ENCODE measurements at places on chromosomes 7 and 10. TPM values are rescaled to one million over a fixed set of nuclear protein-coding genes. Genes with fewer than 3 reads are reported as not detected.

ATOH7 gene
- polyA plus RNA-seq = not detected

GRCh38 chr7:2808891-2809665 lies 35.0 kb downstream of the GNA12 start:
- no peak for DNase-seq
- peaks cover 54% of the 10 kb centered on the region for H3K4me1 ChIP-seq
- H3K36me3 ChIP-seq = no peaks in the 10 kb centered on the region
- no peak overlapping the region for H3K4me3 ChIP-seq

VWDE gene
- 1.4 TPM for polyA plus RNA-seq

DNA sequence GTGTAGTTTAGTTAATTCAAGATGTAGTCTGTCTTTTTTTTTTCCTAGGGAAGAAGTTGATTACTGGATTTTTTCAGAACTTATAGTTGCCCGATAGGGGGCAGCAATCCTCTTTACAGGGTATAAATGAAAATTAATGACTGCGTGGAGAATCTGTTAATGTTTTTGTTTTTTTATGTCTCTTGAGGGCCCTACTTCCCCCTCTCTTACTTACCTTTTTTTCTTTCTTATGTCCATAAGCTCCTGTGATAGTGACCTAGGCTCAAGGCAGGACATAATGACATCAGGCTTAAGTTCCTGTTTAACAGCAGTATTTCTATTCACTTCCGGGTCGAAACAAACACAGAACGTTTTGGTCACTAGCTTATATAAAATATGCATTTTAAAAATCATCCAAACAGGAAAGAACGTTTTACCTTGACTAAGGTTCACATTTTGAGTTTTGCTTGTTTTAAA lies 18.8 kb downstream of the CDC123 start:
- peaks cover 9% of the 10 kb centered on the region for H3K4me1 ChIP-seq
- no peaks in the 10 kb centered on the region for H3K27me3 ChIP-seq
- peak; percentile 27 for DNase-seq
- H3K36me3 ChIP-seq = peaks cover 50% of the 10 kb centered on the region

DNA sequence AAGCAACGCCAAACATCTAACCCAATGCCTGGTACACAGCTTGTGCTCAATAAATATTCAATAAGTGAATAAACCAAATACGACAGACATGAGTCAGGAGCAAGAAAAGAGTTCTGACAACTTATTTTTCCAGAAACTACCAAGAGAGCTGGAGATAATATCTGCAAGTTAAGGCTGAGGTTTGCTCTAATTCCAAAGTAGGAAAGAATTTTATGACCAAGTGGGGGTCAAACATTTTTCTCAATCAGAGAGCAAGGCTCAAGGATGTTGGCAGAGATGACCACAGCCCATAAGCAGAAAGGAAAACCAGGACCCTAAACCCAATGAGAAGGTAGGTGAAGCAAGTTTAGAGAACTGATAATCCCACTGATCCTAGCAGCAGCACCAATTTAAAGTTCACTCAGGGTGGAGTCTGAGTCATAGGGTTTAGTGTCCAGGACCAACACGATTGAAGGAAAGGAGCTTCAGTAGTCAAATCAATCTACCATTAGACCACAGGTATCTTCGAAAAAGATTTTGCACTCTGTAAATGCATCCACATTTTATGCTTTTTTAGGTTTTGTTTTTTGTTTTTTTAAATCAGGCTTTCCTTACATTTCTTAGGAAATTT lies 49.3 kb upstream of the KCNIP2 start:
- no peak overlapping the region for H3K27ac ChIP-seq
- H3K27me3 ChIP-seq = no peaks in the 10 kb centered on the region
- H3K4me3 ChIP-seq = no peak overlapping the region
- no peaks in the 10 kb centered on the region for H3K4me1 ChIP-seq
- no peaks in the 10 kb centered on the region for H3K36me3 ChIP-seq
- DNase-seq = no peak

DNA sequence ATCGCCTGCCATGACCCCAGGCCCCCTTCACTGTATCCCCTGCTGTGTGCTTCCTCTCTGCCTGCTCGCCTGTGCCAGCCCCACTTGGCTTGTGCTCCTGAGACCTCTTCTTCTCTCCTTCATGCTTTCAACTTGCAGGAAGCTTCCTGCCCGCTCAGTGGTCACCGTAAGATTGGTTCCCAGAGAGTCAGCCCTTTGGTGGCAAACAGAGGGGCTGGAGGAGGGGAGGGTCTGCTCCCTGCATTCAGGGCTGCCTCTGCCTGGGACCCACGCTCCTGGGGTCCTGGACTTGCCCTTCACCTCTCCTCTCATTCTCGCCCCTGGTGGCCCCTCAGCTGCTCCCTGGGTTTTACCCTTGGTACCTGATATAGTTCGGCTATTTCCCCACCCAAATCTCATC lies 45.8 kb upstream of the ZNF32 start:
- H3K27me3 ChIP-seq = no peaks in the 10 kb centered on the region
- H3K27ac ChIP-seq = no peak overlapping the region
- DNase-seq = no peak
- no peak overlapping the region for H3K4me3 ChIP-seq

DNA sequence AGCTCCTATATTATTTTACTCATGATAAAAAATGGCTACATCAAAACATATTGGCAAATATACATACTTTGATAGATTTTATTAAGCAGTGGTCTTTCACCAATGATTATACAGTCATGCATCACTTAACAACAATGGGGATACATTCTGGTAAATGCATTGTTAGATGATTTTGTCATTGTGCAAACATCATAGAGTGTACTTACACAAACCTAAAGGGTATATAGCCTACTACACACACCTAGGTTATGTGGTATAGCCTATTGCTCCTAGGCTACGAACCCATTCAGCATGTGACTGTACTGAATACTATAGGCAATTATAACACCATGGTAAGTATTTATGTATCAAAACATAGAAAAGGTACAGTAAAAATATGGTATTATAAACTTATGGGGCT lies 98.9 kb upstream of the IL6 start:
- H3K27ac ChIP-seq = no peak overlapping the region
- H3K27me3 ChIP-seq = no peaks in the 10 kb centered on the region
- no peak overlapping the region for H3K4me3 ChIP-seq
- DNase-seq = no peak
- no peaks in the 10 kb centered on the region for H3K36me3 ChIP-seq

GRCh38 chr10:36578306-36578705 lies 547.1 kb upstream of the ANKRD30A start:
- no peak for DNase-seq
- no peaks in the 10 kb centered on the region for H3K27me3 ChIP-seq
- no peaks in the 10 kb centered on the region for H3K4me1 ChIP-seq
- H3K27ac ChIP-seq = no peak overlapping the region
- H3K4me3 ChIP-seq = no peak overlapping the region
- H3K36me3 ChIP-seq = no peaks in the 10 kb centered on the region

- no peak within 1 kb of the TSS for H3K27ac ChIP-seq
- H3K4me1 ChIP-seq = no peaks in the 10 kb centered on the region
- peak; percentile 63 for DNase-seq
- H3K4me3 ChIP-seq = no peak within 1 kb of the TSS
These were observed at the start of gene DGKB for GRCh38 chr7:14902589-14903067. Gene DGKB, minus strand, starts transcription at chr7:14902751.

Measured in adrenal gland (tissue), 19 donors.